ENCODE measurements at places on chromosomes 13 and 19.

GRCh38 chr13:107121793-107122192 lies 553.9 kb upstream of the ARGLU1 start:
- no peak for DNase-seq

DNA sequence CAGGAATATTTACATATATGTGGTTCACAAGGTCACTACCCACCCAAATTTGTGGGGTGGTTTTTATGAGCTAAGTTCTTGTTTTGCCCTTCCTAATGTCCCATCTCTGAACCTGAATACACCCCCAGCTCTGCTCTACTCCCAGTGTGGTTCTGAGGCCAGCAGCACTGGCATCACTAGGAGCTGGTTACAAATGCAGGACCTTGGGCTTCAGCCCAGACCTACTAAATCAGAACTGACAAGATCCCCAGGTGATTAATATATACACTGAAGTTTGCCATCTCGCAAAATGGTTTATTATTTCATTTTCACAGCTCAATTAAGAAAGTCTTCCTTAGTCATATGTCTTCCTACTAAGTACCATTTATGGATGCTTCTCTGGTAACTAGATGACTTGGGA lies 67.9 kb downstream of the FOXO1 start:
- no peak for DNase-seq

- no peak for DNase-seq
Observed at GRCh38 chr13:109922518-109922917, 136.1 kb upstream of the IRS2 start.

DNA sequence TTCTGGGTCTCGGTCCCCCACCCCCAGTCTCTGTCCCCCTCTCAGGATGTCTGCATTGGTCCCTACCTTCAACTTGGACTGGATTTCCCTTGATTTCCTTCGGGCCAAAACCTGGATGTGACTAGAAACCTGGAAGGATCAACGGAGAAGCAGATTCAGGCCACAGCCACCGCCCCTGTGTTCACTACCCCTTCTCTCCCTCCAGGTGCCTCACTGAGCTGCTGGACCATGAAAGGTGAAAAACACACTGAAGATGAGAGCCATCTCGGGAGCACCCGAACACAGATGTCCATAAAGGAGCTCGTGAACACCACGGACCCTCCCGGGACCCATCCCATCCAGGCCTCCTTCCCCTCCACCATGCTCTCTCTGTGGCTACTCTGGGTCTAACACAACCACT lies 5.0 kb downstream of the TEAD2 start:
- no peak for DNase-seq

DNA sequence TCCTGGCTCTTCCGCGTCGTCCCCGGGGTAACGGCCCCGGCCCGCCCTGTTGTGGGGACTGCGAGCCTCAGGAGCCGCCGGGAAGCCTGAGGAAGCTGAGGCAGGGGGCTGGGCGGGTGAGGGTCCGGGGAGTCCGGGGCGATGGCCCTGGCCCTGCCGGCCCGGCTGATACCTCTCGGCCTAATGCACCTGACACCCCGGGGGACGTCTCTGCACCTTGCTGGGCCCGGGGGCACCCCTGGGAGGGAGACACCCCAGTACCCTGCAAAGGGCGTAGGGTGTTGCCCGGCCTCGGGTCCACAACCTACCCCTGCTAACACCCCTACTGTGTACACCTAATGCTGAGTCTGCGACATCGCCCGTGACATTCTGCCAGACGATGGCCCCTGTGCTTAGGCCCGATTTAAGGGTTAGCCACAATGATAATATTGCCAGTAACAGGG lies 410 bp downstream of the PIN1 start:
- DNase-seq: no peak

GRCh38 chr13:49833402-49833801 lies 40.9 kb upstream of the KPNA3 start:
- no peak for DNase-seq

DNA sequence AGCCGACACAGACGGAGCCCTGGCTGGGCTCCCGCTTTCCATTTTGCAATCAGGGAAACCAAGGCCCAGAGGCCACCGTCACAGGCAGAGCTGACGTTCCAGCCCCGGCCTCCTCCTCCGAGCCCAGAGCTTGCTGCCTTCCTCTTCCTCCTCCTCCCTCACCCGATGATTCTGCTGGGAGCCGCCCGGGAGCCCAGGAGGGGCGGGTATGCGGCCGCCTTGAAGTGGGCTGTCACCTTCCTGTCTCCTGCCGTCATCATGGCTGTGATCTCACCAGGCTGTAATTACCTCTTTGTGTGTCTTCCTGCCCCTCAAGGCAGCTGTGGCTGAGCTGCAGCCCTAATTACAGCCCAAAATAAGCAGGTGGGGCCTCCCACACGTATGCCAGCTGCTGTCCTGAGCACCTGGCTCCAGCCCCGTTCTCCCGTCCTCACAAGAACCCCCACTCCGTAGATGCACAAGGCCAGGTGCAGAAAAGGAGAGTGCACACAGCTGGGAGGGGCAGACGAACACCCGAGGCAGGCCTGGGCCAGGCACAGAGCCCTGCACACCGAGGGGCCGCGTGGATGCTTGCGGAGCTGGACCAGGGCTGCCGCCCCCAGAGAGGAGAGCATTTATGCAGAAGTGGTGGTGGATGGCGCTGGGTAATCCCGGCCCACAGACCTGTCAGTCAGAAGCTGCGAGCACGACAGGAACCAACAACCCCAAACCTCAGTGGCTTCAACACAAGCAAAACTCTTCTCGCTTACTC lies 4.0 kb downstream of the TPGS1 start:
- no peak for DNase-seq

GRCh38 chr13:35502456-35502855 lies 26.0 kb upstream of the MAB21L1 start:
- no peak for DNase-seq

DNA sequence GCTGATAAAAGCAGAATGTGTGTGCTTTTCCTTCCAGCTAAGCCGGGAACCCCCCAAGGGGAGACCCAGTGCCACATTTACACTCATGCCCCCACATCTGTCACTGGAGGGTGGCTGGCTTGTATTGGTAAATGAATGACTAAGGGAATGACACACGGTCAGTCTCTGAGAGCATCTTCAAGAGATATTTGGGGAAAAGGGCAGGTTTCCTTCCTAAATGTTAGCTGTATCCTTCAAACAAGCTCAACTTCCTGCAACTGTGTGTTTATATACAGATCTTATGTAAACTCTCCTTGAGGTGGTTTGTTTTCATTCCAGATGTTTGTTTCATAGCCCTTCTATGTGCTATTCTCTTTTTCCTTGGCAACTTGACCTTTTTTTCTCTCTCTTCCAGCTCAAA lies 192.6 kb downstream of the COL4A1 start:
- no peak for DNase-seq

DNA sequence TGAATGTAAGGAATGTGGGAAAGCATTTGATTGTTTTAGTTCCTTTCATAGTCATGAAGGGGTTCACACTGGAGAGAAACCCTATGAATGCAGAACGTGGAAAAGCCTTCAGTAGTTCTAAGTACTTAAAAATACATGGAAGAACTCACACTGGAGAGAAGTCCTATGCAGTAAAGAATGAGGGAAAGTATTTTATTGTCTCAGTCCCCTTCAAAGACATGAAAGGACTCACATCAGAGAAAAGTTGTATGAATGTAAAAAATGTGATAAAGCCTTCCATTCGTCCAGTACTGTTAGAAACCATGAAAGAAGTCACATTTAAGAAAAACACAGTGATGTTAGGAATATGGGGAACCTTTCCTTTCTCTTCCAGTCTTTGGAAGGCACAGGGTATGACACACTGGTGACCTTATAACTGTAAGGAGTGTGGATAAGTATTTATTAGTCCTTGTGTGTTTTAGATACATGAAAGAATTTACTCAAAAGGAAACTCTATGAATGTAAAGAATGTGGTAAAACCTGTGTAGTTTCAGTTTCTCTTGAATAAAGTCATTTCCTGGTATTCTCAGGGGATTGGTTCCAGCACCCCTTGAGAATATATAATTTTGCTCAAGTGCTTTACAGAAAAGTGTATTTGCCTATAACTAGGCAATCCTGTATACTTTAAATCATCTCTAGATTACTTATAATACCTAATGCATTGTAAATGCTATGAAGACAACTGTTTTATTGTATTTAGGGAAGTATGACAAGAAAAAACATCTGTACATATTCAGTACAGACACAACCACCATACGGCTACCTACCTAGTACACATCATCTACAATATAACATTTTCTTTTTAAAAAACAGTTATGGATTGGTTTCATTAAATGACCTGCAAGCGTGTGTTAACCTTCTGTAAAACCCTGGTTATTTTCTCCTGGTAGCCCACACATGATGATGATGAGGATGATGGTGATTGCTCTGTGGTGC lies 52.8 kb downstream of the ZNF823 start:
- no peak for DNase-seq

DNA sequence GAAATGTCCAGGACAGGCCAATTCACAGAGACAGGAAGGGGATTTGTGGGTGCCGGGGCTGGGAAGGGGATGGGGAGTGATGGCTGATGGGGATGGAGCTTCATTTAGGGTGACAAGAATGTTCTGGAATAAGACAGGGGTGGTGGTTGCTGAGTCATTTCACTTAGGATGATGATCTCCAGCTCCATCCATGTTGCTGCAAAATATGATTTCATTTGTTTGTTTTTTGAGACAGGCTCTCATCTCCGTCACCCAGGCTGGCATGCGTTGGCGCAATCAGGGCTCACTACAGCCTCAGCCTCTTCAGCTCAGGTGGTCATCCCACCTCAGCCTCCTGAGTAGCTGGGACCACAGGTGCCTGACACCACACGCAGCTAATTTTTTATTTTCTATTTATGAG lies 3.1 kb upstream of the JSRP1 start:
- DNase-seq: no peak

DNA sequence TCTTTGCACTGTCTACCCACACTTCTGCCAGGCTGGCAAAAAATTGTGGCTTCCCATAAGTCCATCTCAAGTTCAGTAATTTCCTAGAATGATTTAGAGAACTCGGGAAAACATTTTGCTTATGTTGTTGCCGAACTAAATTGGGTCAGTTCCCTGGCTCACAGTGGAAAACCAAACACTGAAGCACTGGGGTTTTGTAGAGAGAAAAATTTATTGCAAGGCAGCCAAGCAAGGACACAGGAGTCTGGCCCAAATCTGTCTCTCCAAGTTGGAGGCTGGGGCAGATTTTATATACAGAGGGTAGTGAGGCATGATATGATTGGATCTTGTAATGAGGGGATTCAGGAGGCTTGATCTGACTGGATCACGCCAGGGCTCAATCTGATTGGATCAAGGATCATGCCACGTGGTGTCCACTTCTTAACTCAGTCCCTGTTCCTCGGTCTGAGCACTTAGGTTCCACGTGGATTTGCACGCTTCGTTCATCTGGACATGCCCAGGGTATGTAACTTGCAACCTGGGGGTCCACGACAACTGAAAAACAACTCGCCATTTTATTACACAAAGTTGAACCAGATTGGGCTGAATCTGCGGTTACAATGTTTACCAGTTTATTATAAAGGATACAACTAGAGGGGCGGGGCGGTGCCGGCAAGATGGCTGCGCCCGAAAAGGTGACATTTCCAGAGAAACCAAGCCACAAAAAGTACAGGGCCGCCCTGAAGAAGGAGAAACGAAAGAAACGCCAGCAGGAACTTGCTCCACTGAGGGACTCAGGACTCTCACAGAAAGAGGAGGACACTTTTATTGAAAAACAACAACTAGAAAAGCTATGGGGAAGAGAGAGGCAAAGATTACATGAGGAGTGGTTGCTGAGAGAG lies 7.3 kb downstream of the CD209 start:
- no peak for DNase-seq

DNA sequence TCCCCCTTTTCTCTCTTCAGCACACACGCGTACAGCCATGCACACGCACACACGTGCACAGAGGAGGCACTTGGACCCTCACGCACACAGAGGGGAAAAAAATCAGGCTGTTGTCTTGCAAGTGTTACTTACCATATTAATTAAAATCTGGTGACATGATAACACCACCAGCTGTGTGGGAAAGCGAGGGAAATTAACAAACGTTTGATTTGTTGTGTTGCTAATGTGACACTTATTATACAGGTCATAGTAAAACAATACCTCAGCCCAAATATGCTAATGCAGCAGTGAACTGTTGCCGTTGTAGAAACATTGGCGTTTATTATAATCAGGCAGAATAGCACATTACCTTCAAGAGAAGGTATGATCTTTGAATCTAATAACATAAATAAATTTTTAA lies 211.7 kb downstream of the TEX29 start:
- no peak for DNase-seq

DNA sequence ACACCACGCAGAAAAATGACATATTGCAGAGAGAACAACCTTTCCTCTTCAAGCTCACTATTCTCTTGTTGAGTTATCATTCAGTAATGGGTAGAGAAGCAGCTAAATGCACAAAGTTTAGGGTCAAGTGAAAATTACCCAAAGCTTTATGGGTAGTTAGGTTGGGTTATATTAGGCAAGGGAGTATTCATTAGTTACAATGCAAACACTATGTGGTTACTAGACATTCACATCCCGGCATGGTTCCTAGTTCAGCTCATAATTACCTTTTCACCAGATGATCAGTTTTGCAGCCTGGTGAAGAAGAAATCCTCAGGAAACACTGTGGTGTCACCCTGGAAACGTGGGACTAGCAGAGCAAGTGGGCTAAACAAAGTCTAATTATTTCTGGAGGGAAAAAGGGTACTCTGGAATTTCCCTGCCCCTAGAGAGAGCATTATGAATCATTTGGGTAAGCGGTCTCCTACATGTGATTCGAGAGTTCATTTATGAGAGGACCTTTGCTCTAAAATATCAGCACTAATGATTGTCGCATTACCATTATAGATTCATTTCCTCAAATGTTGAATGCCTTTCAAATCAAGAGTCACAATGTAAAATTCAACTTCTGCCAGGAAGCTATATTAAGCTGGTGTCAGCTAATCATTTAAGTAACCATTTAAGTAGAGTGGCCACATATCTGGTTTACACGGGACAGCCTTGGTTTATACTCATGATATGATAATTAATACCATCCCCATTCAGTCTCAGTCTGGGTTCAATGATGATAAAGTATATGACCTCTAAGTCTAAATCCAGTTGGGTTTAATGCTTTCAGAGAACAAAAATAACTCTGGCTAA lies 1208.0 kb downstream of the DIAPH3 start:
- DNase-seq: no peak

GRCh38 chr13:101654883-101655282 lies 202.4 kb downstream of the ITGBL1 start:
- no peak for DNase-seq

DNA sequence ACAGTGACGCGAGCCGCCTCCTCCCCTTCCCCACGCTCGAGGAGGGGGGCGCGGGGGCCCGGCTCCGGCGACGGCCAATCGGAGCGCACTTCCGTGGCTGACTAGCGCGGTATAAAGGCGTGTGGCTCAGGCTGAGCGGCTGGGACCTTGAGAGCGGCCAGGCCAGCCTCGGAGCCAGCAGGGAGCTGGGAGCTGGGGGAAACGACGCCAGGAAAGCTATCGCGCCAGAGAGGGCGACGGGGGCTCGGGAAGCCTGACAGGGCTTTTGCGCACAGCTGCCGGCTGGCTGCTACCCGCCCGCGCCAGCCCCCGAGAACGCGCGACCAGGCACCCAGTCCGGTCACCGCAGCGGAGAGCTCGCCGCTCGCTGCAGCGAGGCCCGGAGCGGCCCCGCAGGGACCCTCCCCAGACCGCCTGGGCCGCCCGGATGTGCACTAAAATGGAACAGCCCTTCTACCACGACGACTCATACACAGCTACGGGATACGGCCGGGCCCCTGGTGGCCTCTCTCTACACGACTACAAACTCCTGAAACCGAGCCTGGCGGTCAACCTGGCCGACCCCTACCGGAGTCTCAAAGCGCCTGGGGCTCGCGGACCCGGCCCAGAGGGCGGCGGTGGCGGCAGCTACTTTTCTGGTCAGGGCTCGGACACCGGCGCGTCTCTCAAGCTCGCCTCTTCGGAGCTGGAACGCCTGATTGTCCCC lies at the start of gene JUNB:
JUNB (plus strand) TSS at position 142 of the 706 bp plus-strand sequence; CDS start at position 428, 286 bp downstream.
- DNase-seq: no peak

Measured in cortex of kidney (tissue), 1 donor.